ENCODE measurements at places on chromosomes 2 and 18. TPM values are rescaled to one million over a fixed set of nuclear protein-coding genes. Genes with fewer than 3 reads are reported as not detected.

Gene LYPD6B
- total RNA-seq: 19.9 TPM

Gene ELOA2
- total RNA-seq: not detected

Gene MC2R
- not detected for total RNA-seq

Gene CRACDL
- not detected for total RNA-seq

Gene CCL20
- not detected for total RNA-seq

Gene SLC9A2
- total RNA-seq: not detected

Gene GFPT1
- 86.1 TPM for total RNA-seq

Gene POTEF
- not detected for total RNA-seq

Gene ANKRD23
- total RNA-seq: 0.71 TPM

DNA sequence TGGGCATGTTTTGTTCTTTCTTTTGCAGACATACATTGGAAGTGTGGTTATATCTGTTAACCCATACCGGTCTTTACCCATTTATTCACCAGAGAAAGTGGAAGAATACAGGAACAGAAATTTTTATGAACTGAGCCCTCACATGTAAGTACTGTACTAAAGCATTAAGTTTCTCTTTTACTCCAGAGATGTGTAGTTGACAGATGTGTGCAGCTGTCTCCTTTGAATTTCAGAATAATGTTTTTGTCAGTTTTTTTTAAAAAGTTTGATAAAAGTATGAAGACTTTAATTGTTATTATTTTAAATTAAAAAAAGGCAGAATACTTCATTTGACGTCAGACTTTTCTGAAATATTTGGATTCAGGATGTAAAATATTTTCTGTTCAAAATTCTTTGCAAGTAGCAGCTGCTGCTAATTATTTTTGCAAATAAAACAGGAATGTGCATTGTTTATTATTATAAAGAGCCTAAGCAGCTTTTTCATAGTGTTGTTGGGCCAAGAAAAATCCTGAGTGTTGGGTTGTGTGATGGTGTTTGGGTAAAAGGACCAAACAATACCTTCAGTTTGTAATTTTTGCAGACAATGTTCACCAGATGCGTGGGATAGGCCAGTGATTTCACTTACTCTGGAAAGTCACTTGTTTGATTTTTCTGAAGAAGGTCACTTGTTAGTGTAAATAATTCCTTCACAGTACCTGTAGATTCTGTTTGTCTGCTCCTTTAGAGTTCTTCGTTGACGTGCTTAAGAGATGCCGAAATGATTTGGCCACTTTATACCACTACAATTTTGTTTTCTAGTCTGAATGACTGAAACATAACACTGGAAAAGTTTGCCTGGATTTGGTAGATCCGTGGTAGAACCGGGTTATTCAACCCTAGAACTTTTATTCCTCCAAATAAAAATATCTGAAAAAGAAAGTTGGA, 51.1 kb downstream of the MYO1B start:
- no peak for DNase-seq

- DNase-seq: no peak
Observed at GRCh38 chr2:167451496-167452289, 563.4 kb downstream of the XIRP2 start.

DNA sequence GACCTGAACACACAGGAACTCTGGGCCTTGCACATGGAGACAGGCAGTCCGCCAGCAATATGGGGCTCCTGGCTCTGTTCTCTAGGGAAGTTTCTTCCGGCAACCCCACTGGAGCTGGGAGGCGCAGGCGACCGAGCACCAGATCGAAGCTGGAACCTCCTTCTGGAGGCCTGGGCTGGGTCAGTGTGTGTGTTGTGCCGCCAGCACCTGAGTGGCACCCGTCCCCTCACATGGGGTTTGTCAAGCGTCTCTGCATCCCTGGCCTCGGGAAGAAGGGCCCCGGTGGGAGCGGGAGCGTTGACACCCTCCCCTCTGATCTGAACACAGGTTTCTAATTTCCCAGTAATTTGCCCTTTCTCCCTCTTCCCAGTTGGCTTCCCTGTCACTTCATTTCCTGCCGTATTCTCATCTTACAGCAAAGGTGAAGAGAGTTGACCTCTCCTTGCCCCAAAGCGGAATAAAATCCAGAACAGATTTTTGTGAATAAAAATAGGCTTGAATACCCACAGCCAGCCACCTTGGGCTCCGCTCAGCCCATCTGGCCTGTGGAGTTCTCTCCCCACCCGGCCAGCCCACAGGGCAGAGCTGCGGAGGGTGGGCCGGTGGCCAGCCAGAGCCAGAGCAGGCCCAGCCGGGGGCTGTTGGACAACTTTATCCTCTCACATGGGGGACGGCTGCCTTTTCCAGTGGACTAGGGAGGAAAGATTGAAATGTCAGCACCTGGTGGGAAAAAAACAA, 85.9 kb downstream of the APOB start:
- DNase-seq: no peak

- peak; percentile 51 for DNase-seq
Observed at GRCh38 chr2:72579591-72580180, 246.1 kb downstream of the EXOC6B start.

DNA sequence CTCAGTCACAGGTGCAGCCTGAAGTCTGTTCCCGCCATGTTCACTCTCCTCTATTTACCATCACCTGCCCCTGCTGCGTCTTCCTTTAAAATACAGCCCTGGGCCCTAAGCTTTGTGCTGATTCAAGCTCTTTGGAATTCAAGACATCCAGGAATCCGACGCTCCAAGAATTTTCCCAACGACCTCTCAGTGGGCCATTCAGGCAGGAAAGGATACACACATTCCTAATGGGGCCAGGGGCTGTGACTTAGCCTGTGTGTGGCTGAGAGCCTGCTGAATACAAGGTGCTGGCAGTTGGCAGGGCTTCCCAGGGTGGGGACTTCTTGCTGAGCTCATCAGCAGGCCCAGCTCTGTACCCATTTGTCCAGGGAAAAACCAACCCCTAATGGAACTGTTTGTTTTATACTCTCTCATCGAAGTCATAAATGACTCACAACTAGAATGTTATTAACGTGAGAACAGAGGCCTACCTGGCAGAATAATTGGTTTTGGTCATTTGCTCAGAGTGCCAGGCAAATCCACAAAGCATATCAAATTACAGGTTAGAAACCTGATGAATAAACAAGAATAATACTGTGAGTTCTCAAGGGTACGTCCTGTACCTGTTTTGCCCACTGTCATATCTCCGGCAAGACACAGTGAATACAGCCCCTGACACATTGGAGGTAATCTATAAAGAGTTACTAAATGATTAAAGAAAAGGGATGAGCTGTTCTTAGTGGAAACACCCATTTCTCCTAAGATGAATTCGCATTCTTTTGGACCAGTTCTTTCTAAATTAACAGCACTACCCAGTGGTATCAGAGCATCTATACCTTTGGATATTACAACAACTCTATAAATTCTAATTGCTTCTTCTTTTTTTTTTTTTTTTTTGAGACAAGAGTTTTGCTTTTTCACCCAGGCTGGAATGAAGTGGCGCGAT, 12.6 kb upstream of the KCMF1 start:
- peak; percentile 93 for DNase-seq

GRCh38 chr2:202373490-202373889, 2.6 kb upstream of the BMPR2 start:
- no peak for DNase-seq

DNA sequence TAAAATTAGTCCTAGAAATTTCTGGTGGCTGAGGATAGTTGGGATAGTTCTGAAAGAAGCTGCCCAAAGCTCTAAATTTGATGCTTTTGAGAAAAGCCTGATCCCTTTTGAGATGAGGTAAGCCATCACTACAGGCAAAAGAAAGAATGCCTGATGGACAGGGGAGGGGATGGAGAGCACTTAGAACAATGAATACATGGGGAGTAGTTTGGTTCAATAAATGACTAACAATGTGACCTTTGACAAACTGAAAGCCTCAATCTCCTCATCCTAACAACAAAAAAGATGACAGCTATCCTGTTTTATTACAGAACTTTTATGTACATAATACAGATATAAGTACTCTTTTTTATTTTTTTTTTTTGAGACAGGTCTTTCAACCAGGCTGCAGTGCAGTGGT, 42.7 kb downstream of the GFPT1 start:
- DNase-seq: no peak

GRCh38 chr2:10316336-10316735, 13.6 kb downstream of the HPCAL1 start:
- no peak for DNase-seq

DNA sequence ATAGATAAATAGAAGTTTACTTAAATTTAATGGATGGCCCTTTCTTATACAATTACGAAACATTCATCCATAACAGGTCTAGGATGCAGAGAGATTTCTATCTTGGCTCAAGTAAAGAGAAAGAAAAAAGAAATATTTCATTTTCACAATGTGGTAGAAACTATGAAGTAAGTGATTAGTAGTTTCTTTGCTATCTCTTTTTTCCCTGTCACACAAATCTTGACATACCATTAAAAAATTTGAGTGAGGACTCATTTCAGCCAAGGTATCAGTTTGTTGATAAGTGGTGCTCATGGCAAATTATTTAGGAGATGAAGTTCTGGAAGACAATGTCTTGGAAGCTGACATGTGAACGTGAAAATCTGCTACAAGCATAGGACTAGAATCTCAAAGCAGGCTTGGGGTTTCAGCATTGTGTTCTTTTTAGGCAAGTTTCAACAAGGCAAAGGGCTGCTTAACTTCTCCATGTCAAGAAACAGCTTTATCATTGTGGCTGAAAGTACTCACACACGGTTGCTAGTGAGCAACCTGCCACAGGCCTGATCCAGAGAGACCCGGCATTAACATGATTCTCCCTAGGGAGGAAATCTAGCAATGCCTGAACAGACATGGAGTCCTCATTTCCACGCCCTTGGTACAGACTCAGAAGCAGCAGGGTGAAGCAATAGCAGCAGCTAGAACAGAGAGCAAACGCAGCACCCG, 414.6 kb downstream of the DLGAP1 start:
- no peak for DNase-seq

GRCh38 chr18:22224339-22224738, 55.0 kb downstream of the GATA6 start:
- DNase-seq: no peak

- no peak for DNase-seq
Observed at GRCh38 chr2:112187805-112188596, 49.8 kb downstream of the FBLN7 start.

DNA sequence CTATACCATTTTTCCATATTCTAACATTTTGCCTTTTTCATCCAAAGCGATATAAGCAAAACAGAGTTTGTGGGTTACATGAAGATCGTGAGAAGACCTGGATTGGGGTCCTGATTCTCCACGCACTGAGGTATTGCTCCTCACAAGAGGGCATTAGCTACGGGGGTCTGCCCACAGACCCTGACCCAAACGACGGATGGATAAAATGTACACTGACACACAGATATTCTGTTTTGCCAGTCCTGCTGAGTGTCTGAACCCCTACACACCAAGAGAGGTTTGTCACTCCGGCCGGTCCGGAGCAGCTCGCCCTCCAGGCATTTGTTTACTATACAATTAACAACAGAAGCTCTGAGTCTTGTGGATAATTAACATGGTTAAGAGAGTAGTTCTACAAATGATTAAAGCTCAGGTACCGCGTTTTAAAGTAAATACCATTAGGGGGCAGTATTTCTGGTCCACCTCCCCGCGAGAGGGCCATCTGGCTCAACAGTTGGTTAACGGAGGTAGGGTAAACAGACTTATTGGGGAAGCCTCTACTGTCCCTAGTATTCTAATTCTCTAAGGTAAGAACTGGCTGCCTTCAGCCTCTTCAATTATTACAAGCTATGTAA, 28.4 kb downstream of the SCYGR8 start:
- no peak for DNase-seq

- no peak for DNase-seq
Observed at GRCh38 chr2:206443735-206444527, 599 bp downstream of the ADAM23 start.

- DNase-seq: no peak
Observed at GRCh38 chr2:96489663-96490062, 15.5 kb downstream of the NEURL3 start.

DNA sequence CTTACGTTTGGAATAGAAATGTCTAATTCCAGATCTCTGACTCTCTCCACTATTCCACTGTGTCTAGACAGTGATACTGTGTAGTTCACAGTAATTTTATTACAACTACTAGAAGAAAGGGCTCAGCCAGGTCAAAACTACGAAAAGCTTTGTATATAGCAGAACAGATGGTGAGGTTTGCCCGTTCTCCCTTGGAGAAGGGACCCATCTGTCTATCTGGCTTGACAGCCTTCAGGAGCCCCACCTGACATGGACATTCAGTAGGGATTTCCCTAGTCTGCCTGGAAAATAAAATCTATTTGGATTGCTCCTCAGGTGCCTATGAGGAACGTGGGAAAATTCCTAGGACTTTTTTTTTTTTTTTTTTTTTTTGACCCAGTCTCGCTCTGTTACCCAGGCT, 435.4 kb downstream of the NRXN1 start:
- no peak for DNase-seq

GRCh38 chr2:197940382-197940781, 136.0 kb downstream of the PLCL1 start:
- DNase-seq: no peak

GRCh38 chr18:35581898-35582641, 530 bp downstream of the GALNT1 start:
- DNase-seq: no peak

DNA sequence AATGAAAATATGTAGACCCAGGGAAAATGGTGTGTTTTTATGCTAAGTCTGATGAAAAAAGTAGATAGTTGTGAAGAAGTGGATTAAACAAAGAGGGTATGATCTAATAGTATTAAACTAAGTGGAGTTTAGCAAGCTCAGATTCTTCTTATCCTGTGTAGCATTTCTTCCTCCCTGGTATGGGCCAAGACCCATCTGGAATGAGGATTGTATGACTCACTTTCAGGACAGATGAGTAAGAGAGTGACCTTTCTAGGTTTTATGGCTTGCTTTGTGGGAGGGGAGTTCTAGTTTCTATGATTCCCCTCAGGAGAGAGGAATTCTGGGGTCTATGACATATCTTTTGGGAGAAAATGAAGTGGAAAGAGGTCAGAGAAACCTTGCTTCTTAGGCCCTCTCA, 550.1 kb downstream of the SPAG16 start:
- peak; percentile 80 for DNase-seq

DNA sequence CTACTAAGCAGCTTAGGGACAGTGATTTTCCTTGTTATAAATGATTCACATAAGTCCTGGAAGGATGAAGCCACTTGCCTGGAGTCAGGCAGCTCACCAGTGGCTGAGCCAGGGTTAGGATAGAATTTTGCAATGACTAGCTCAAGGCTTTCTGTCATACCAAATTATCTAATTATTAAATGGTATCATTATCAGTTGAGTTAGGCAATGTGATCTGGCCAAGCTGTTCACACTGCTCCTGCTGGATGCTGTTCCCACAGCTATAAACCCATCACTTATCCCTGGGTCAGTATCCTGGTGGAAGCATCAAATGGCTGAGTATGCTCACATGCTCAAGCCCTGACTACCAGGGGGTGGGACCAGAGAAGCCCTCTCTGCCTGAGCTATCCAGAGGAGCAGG, 235.2 kb downstream of the MTX2 start:
- no peak for DNase-seq

DNA sequence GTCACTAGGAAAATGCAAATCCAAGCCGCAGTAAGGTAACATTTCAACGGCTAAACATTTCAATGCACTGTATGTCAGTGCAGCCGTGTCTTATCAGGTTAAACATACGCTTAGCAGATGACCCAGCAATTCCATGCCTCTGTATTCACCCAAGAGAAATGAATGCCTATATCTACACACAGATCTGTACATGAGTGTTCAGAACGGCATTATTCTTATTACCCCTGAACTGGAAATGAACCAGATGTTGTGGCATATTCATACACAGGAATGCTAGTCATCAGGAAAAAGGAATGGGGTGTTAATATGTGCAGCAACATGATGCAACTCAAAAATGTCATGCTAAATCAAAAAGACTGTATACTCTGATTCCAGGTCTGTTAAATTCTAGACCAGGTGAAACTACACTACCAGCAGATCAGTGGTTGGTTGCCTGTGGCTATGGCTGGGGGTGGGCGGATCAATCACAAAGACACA, 80.4 kb upstream of the RPL31 start:
- peak; percentile 88 for DNase-seq

- no peak for DNase-seq
Observed at GRCh38 chr2:167471332-167471731, 583.1 kb downstream of the XIRP2 start.
